ENCODE measurements at places on chromosomes 6 and 20.

- no peak for DNase-seq
These were observed 21.6 kb downstream of the TCF15 start for GRCh38 chr20:588476-588875.

GRCh38 chr6:20056350-20056992, 155.8 kb downstream of the MBOAT1 start:
- no peak for DNase-seq

GRCh38 chr20:62741191-62741691, 32.6 kb downstream of the NTSR1 start:
- no peak for DNase-seq

DNA sequence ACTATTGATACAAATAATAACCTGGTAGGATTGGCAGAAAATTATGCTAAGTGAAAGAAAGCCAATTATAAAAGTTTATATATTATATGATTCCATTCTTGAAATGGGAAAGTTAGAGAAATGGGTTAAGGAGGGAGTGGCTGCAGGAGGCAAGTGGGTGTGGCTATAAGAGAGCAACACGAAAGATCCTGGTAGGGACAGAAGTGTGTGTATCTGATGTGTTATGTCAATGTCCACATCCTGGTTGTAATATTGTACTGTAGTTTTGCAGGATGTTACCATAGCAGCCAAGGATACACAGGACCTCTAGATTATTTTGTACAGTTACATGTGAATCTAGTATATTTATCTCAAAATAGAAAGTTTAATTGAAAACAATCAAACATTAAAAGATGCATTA, 46.8 kb downstream of the SNX5 start:
- DNase-seq, result no peak

DNA sequence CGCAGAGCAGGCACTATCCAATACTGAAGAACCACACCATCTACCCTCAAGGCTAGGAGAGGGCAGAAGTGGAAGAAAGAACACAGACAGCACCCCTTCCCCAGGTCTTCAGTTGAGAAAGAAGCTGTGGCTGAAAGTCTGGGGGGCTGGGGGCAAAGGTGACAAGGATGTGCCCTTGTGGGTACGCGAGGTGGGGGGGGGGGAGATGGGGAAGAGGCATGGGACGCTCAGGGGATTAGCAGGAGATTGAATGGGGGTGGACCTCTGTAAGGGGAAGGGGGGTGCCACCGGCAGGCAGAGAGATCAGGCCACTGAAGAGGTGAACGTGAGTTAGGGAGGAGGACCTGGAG, 1.1 kb downstream of the B4GALT5 start:
- DNase-seq, result no peak

DNA sequence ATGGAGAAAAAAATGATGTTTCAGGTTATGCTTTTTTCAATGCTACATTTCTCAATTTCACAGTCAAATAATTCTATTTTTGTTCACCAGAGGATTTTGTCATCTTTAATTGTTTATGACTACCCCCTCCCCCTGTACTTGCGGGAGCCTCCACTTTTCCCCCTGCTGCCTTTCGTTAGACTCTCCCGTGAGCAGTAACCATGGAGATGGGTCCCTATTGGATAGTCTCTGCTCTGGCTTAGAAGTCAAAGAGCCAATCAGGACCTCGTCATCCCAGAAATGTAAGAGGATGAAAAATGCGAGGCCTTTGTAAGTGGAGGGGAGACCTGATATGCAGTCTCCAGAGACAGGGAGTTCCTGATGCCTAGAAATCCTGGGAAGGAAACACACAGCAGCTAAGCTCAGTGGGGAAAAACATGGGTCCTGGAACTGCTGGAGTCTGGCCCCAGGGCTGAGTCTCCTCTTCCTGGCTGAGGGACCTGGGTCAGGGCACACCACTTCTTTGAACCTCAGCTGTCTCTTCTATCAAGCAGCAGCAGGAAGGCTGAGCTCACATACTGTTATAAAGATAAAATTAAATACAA, 298.7 kb downstream of the TSHZ2 start:
- no peak for DNase-seq

DNA sequence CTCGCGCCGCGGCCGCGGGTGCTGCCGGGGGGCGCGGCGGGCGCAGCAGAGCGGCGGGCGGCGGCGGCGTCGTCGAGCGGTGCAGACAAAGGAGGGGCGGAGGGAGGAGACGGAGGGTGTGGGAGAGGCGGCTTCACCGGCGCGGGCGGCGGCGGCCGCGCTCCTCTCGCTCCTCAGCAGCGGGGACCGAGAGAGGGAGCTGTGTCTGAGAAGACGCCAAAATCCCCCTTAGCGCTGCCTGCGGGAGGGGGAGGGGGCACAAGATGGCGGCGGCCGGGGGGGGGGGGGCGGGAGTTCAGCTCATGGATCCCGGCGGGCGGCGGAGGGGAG, 296 bp downstream of the ADNP start:
- DNase-seq, result no peak

DNA sequence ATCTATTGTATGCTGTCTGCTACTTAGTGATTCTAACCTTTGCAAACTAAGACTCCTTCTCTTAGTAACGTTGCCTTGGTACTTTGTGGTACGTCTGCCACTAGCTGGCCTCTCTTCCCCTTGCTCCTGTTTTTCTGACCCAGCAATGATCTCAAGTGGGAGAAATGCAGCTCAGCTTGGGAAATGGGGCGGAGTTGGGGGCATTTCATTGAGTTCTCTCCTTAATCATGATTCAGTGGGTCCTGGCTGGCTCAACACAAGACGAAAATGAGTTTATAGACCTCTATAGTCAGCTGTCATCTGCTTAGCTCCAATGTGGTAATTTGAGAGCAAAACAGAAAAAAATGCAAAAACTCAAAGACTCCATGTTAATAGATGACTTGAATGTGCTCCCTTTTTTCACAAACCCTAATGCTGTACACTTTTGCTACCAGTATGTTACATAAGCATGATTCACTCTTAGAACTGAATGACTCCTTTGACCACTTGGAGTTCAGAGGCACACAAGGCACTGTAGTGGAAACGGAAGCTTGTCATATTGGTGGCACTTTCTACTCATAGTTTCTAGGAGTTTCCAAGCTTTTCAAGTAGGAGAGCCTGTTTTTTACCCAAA, 55.3 kb upstream of the SOX4 start:
- no peak for DNase-seq

DNA sequence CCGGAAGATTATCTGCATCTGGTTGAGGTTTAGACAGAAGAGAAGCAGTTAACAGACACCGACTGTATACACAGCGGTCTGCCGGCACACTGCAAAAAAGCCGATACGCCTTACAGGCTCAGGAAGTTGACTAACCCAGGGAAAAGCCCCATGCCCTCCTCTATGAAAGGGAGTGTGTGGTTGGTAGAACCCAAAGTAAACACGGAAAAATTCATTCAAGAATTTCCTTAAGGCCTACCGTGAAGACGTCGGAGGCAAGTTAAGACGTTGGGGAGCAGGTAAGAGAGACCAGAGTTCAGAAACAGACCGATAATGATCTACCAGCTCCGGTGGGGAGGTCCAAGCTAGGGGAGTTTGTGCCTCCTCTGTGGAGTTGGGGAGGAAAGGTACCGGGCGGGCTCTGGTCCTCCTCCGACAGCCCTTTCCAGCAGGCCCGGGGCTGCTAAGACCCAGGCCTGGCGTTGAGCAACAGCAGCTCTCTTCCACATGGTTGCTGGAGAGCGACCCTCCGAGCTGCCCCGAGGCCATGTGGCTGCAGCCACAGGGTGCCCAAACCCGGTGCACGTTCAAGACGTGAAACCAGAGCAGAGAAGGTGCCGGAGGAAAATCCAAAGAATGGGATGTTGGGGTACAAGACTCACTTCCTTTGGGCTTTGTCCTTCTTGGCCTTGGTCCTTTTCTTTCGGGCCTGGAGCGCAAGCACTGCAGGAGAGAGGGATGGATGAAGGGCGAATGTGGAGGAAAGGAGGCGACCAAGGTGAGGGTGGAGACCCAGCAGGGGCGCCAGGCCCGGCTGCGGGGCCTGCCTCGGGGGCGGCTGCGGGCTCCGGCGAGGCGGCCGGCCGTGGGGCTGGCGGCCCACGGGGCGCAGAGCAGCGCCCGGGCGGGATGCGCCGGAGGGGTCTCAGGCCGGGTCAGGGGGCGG, 809 bp downstream of the SRPK1 start:
- DNase-seq, result peak; percentile 26

DNA sequence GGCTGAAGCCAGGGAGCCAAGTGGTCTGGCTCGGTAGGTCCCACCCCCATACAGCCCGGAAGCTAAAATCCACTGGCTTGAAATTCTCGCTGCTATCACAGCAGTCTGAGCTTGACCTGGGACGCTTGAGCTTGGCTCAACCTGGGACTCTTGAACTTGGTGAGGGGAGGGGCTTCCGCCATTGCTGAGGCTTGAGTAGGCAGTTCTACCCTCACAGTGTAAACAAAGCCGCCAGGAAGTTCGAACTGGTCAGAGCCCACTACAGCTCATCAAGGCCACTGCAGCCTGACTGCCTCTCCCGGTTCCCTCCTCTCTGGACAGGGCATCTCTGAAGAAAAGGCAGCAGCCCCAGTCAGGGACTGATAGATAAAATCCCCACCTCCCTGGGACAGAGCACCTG, 1337.7 kb downstream of the HACE1 start:
- DNase-seq, result no peak

- DNase-seq, result no peak
These were observed 63.2 kb downstream of the PKIB start for GRCh38 chr6:122673343-122673961.

- DNase-seq, result no peak
These were observed 65.3 kb downstream of the MTHFD1L start for GRCh38 chr6:150930841-150931240.

DNA sequence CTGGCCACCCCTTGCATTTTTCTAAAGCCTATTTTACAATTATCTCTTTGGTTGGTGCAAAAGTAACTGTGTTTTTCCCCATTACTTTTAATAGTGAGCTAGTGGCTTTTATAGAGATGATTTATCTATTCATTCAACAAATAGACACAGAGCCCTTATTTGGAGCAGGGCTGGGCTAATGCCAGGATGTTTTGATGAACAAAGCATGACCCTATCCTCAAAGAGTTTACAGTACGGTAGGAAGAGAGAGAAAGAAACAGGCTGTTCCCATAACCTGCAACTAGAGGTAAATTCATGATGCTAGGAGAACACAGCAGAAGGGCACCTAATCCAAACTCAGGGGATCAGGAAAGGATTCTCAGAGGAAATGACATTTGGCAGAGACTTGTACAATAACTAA, 37.3 kb upstream of the UST start:
- DNase-seq, result no peak

DNA sequence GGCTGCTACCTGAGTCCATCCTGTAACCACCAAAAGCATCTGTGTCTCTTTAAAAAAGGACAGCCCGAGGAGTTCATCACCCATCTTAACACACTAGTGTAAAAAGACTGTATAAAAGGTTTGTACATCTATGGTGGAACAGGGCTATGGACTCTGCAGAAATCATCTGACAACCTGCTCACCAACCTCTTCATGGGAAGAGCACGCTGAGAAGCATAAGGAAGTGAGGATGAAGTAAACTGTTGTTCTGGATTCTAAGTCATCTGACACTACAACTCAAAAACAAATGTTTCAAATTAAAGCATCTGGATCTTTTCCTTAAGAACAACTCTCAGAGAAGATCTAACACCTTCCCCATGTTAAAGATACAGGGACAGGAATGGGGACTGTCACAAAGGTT, 5.4 kb downstream of the IFNGR1 start:
- no peak for DNase-seq

DNA sequence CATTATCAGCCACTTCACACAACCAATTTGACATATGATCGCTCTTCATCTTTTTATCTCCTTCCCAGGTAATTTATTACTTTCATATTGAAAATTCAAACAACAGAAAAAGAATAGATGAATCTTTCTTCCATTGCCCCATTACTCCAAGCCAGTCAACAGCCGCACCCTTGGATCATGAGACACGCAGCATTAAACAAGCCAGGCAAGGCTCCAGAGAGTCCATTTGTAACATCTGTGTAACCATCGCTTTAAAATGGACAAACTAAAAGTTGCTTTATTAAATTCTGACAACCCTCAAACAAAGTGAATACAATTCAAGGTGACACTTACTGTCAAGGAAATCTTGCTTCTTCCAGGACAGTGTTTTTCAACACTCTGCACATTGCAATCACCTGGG, 200.3 kb downstream of the EPM2A start:
- no peak for DNase-seq

- DNase-seq, result no peak
These were observed 34.4 kb downstream of the CBFA2T2 start for GRCh38 chr20:33524261-33524660.

DNA sequence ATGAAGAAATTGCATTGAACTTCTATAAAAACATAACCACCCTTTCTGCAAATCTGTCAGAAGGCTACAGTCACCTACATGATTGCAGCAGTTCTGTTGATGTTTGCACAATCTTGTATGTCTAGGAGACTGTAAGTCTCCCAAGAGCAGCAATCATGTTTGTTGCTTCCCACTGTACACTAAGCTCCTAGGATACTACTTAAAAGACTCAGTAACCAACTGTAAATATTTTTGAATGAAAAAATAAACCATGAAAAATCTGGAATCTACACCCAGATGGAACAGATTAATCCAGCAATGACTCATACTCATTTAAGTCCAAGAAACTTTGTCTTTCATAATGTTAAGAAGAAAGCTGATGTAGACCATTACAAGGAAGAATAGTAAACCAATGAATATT, 168.5 kb upstream of the ATXN1 start:
- no peak for DNase-seq

- no peak for DNase-seq
These were observed 121.4 kb downstream of the REV3L start for GRCh38 chr6:111361648-111362047.

DNA sequence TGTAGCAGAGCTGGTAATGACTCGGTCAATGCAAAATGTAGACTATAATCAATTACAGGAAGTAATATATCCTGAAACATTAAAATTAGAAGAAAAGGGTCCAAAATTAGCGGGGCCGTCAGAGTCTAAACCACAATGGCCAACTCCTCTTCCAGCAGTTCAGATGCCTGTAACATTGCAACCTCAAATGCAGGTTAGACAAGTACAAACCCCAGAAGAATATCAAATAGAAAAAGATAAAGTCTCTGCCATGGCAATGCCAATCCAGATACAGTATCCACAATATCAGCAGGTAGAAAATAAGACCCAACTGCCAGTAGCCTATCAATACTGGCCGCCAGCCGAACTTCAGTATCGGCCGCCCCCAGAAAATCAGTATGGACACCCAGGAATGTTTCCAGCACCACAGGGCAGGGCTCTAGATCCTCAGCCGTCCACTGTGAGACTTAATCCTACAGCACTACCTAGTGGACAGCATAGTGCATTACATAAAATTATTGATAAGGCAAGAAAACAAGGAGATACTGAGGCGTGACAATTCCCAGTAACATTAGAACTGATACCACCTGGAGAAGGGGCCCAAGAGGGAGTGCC, 158.4 kb downstream of the GPX5 start:
- DNase-seq, result no peak

Measured in stimulated activated CD8-positive, alpha-beta memory T cell treated with anti-CD3 and anti-CD28 coated beads, Interleukin-15, amount 100 ng/mL, for 48 hours (primary cell).